ENCODE measurements at places on chromosomes 4 and X. TPM values are rescaled to one million over a fixed set of nuclear protein-coding genes. Genes with fewer than 3 reads are reported as not detected.

Gene MGARP
- 4.6 TPM for total RNA-seq

DNA sequence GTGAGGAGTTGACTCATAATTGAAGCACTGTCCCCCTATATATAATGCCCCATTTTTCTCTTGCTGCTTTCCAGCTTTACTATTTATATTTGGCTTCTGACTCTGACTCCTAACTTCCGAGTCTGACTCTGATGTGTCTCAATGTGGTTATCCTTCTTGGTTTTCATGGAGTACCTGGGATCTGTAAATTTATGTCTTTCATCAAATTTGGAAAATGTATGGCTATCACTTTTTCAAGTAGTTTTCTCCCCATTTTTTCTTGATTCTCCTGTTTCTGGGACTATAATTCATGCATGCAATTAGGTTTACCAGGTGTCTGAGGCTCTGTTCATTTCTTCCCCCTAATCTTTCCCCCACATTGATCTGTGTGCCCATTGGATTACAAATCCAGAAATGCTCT is 156.8 kb upstream of the SFRP2 start:
- H3K4me3 ChIP-seq, result no peak overlapping the region
- DNase-seq, result no peak
- H3K36me3 ChIP-seq, result no peaks in the 10 kb centered on the region
- H3K4me1 ChIP-seq, result peaks cover 2% of the 10 kb centered on the region

DNA sequence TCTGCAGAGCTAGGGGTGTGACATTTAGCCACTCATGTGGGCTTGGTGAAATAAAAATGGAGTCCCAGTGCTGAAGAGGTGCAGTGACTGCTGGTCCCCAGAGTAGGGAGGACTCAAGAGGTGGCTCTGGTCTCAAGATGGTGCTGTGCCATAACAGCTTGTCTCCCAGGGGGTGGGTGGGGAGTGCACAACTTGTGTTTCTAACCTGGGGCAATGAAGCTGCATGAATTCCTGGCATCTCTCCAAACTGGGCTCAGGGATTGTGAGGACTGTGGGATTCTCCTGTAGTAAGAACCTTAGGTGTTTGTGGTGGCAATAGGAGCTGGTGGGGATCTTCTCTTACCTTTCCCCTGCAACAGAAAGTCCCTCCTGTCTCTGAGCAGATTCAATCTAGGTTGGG is 278.9 kb upstream of the SFRP2 start:
- H3K4me3 ChIP-seq, result no peak overlapping the region
- H3K27me3 ChIP-seq, result no peaks in the 10 kb centered on the region
- H3K36me3 ChIP-seq, result peaks cover 24% of the 10 kb centered on the region
- no peak overlapping the region for H3K27ac ChIP-seq

DNA sequence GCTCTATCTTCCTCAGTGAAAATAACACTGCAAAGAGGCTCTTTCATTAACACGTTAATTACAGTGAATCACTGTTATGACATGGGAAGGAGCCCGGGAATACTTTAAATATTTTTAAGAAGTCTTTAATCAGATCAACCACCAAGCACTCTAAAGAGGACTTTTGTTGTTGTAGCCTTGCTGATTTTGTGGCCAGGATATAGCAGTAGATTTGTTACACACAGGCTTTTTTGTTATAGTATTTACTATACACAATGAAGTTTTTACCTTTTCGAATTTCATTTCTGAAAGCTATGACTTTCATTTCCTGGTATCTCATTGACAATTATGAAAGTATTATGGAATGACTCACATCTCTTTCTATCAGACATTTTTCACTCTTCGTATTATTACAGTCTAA is 20.3 kb downstream of the FGF13 start:
- H3K4me3 ChIP-seq, result no peak overlapping the region
- no peak for DNase-seq
- H3K4me1 ChIP-seq, result peaks cover 23% of the 10 kb centered on the region
- no peaks in the 10 kb centered on the region for H3K36me3 ChIP-seq
- H3K27ac ChIP-seq, result no peak overlapping the region

Gene GRIA2
- not detected for total RNA-seq

DNA sequence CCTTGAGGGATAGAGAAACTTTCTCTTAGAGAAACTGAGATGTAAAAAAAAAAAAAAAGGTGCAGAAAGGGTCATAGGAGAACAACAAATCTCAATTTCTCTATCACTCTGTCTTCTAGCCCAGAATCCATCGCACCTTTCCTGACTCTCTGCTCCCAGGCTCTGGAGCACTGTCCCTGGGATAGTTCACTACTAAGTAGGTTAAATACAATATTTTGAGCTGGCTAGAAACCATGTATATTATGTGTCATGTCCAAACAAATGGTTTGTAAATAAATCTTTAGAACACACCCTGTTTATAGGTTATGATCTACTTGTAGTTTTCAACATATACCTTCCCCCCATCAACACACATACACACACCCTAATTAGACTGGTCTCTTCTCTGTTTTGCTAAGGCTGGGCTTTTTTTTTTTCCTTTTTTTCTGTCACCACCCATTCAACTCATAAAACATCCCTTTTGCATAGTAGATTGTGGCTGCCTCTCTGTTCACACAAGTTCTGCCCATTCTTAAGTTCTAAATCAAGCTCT is 124.4 kb downstream of the KLHL13 start:
- peaks cover 10% of the 10 kb centered on the region for H3K4me1 ChIP-seq
- H3K27ac ChIP-seq, result no peak overlapping the region
- no peaks in the 10 kb centered on the region for H3K36me3 ChIP-seq
- H3K27me3 ChIP-seq, result no peaks in the 10 kb centered on the region
- DNase-seq, result no peak

Gene F9
- 0.18 TPM for total RNA-seq

- H3K36me3 ChIP-seq, result no peaks in the 10 kb centered on the region
- H3K27ac ChIP-seq, result 0 out of 2 replicates have a peak overlapping the region, but pooled peaks have one; percentile 49
- peaks cover 43% of the 10 kb centered on the region for H3K4me1 ChIP-seq
- DNase-seq, result no peak
- no peak overlapping the region for H3K4me3 ChIP-seq
- H3K27me3 ChIP-seq, result peaks cover 37% of the 10 kb centered on the region
Observed at GRCh38 chrX:134542485-134542884, 82.5 kb downstream of the HPRT1 start.

GRCh38 chr4:121227341-121227792 is 63.2 kb upstream of the TNIP3 start:
- no peaks in the 10 kb centered on the region for H3K36me3 ChIP-seq
- H3K4me3 ChIP-seq, result no peak overlapping the region
- H3K27me3 ChIP-seq, result no peaks in the 10 kb centered on the region
- DNase-seq, result no peak
- no peak overlapping the region for H3K27ac ChIP-seq
- peaks cover 6% of the 10 kb centered on the region for H3K4me1 ChIP-seq

Gene NCAPG
- total RNA-seq, result 61.9 TPM

- H3K4me3 ChIP-seq, result no peak overlapping the region
- H3K4me1 ChIP-seq, result no peaks in the 10 kb centered on the region
- no peaks in the 10 kb centered on the region for H3K36me3 ChIP-seq
- no peaks in the 10 kb centered on the region for H3K27me3 ChIP-seq
Observed at GRCh38 chr4:164734484-164734883, 19.4 kb upstream of the SMIM31 start.

DNA sequence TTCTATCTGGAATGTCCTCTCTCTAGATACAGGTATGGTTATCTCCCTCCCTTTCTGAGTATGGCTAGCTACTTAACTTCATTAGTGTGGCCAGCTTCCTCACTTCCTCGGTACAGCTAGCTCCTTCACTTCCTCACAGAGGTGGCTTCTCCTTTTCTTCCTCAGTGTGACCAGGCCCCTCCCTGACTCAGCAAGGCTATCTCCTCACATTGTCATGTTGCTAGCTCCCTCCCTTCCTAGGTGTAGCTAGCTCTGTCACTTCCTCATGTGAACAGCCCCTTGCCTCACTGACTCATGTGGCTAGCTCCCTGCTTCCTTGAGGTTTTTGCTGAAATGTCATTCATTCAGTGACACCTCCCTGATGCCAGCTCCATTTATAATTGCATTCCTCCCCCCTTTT is 67.3 kb upstream of the DDIT4L start:
- no peaks in the 10 kb centered on the region for H3K36me3 ChIP-seq
- H3K4me1 ChIP-seq, result peaks cover 18% of the 10 kb centered on the region
- H3K4me3 ChIP-seq, result no peak overlapping the region
- H3K27me3 ChIP-seq, result no peaks in the 10 kb centered on the region

- DNase-seq, result no peak
- H3K4me1 ChIP-seq, result peaks cover 5% of the 10 kb centered on the region
- H3K27ac ChIP-seq, result no peak overlapping the region
- H3K27me3 ChIP-seq, result no peaks in the 10 kb centered on the region
Observed at GRCh38 chr4:184575306-184575705, 73.9 kb downstream of the CASP3 start.

Gene ART3
- 0.59 TPM for total RNA-seq

Gene VGLL1
- total RNA-seq, result not detected

DNA sequence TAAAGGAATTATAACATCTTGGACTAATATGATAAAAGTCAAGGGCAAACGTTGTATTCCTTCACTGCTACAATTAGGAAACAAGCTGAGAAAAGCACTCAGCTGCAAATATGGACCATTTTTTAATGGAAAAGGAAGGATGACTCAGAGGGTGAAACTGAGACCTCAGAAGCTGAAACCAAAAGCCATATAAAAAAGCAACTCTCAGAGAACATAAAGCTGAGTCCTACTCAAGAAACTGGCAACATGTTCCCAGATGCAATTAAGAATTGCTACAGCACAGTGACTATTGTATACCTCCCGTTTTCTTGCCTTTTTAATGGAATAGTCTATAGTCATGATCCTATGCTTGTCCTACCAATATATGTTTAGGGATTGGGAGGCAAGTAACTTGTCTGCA is 1106.4 kb upstream of the INTU start:
- no peak overlapping the region for H3K27ac ChIP-seq
- H3K27me3 ChIP-seq, result no peaks in the 10 kb centered on the region
- peaks cover 2% of the 10 kb centered on the region for H3K4me1 ChIP-seq
- no peak overlapping the region for H3K4me3 ChIP-seq

Gene F8A2
- not detected for total RNA-seq

DNA sequence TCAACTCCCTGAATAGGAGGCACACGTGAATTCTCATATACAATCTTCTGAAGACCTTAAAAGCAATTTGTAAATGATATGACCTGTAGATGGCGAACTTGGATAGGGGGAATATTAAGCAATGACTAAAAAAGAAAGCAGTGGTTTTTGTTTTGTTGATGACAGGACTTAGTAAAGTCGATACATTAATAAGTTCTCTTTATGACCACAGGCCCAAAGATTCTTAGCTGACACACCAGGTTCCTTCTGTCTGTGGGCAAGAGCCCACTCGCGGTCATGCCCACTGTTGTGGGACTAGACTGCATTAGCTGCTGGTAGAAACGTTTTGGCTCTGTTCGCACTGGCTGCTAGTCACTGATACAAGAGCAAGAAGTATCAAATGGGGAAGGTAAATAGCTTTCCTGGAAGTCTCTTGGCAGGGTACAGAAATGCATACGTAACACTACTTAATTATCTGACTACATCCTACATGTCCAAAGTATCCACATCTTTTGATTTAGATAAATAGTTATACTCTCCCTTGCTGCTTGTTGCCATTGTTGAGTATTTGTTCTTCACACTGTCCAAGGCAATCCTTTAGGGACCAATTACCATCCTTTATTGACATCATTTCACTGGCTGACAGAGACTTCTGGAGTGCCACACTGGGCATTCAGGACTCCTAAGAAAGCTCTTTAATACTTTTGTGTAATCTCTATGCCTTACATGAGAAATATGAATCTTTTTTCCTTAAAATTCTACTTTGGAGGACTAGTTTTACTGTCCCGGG is 31.0 kb downstream of the ALPK1 start:
- H3K4me3 ChIP-seq, result no peak overlapping the region
- H3K27ac ChIP-seq, result no peak overlapping the region
- H3K4me1 ChIP-seq, result no peaks in the 10 kb centered on the region
- no peak for DNase-seq
- peaks cover 9% of the 10 kb centered on the region for H3K27me3 ChIP-seq

DNA sequence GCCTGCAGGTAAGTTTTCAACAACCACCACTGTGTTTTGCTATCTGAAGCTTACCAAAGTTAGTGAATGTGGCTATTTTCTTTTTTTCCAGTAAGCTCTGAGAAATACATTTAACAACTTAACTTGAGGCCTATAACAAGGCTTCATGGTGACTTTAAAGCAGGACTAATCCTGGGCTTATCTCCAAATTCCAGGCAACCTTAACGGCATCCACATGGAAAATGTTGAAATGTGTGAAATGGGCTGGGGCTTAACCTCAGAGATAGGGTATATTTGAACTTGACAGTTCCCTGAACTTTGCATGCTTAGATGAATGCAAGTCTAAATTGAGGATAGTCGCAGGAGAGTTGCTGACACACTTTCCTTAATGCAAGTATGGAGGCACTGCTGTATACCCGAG is 539.2 kb downstream of the GALNTL6 start:
- no peaks in the 10 kb centered on the region for H3K27me3 ChIP-seq
- no peak for DNase-seq
- H3K4me3 ChIP-seq, result no peak overlapping the region

DNA sequence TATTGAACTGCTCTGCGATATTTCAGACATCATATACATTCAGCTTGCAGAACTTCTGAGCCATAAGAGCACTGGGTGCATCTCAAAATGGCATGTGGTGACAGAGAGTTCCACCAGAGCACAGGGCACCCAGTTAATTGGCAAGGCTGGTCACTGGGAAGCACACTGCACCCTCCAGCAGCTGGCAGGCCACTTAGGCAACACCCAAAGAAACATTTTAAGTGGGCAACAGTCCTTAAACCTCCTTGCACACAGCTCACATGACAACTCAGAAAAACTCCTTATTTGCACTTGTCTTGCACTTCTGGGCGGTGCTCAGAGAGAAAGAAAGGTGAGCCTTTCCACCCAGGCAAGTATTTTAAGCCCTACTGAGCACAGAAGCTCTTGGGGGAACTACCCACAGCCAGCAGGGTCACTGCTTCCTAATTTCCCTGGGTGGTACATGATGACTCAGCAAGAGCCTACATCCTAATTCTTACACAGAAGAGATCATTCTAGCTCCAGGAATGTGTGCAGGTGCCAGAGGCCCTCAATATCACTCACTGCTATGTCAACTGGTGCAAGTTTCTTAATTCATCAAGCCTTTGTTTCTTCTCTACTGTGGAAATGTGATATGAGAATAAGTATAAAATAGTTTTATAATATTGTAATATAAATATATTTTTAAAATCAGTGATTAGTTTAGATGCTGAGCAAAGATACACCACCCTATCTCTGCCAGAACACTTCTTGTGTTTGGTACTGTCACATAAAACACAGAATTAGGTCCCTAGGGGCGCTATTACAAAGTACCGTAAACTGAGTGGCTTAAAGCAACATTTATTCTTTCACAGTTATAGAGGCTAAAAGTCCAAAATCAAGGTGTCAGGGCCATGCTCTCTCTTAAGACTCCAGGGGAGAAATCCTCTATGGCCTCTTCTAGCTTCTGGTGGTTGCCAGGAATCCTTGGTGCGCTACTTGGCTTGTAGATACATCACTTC is 155.1 kb upstream of the PPARGC1A start:
- H3K4me3 ChIP-seq, result no peak overlapping the region
- no peak overlapping the region for H3K27ac ChIP-seq
- H3K4me1 ChIP-seq, result no peaks in the 10 kb centered on the region
- DNase-seq, result no peak
- H3K27me3 ChIP-seq, result no peaks in the 10 kb centered on the region

Data from WTC11 (cell line).